RWPE1 (cell line): ENCODE measurements at places on chromosomes 3 and 15.

DNA sequence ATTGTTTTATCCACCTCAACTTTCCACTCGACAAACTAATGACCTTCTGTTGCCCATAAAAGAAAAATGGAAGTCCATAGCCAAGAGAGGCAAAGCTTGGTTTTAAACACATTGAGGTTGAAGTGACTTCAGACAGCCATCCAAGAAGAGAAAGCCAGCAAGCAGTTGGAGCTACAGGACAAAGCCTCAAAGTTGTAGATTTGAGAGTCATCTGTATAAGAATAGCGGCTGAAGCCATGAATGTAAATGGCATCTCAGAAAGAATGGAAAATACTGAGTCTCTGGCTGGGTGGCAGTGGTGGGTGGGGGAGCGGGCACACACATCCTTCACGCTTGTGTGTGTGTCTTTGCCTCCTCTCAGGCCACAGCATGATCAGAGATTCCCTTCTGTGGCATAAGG lies 124.1 kb upstream of the CHRM5 start:
- DNase-seq = no peak

- DNase-seq = peak; percentile 38
Measured at GRCh38 chr3:117734496-117734895, 1024.9 kb downstream of the TUSC7 start.

DNA sequence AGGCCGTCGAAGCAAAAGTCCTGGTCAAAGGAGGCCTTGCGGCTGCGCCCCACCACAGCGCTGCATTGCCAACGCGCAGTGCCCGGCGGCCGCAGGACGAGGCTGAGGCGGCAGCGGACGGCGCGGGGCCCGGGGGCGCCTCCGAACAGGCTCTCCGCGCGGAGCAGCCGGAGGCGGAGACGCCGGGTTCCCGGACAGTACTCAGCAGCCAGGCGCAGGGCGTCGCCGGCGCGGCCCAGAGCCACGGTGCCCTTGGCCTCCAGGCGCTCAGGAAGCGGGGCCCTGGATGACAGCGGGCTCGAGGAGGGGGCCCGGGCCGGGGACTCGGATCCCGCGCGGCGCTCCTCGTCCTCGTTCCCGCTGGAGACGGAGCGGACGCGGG lies 1.1 kb downstream of the C2CD4B start:
- DNase-seq = no peak

DNA sequence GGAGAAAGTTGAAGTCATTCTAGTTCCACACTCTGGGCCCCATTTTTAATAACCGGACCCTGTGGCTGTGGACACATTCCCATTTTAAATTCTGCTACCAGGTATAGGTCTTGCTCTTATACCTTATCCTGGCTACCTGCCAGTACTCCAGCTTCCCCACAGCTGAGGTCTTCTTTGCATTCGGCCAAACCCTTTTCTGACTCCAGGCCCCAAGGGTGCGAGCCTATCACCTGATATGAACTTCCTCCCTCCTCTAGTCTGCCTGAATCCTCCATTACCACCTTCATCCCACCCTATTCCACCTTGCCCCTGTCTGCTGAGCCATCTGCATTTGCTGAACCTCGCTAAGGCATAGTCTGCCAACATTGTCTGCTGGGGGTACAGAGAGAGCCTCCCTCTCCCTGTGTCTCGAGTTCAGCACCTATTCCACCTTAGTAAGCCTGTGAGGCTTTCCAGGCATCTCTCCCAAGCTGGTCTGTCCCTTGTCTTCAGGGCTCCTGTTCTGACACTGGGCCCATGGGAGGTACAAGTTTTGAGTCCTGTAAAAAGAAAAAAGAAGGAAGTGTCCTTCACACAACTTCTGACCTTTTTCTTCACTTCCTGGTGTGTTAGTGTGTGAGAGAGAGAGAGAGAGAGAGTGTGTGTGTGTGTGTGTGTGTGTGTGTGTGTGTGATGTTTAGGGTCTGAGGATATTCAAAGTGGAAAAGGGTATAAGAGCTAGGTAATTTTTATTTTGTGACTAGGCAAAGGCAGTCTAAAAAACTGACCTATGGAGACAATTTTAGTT lies 27.0 kb downstream of the PDE8A start:
- no peak for DNase-seq

DNA sequence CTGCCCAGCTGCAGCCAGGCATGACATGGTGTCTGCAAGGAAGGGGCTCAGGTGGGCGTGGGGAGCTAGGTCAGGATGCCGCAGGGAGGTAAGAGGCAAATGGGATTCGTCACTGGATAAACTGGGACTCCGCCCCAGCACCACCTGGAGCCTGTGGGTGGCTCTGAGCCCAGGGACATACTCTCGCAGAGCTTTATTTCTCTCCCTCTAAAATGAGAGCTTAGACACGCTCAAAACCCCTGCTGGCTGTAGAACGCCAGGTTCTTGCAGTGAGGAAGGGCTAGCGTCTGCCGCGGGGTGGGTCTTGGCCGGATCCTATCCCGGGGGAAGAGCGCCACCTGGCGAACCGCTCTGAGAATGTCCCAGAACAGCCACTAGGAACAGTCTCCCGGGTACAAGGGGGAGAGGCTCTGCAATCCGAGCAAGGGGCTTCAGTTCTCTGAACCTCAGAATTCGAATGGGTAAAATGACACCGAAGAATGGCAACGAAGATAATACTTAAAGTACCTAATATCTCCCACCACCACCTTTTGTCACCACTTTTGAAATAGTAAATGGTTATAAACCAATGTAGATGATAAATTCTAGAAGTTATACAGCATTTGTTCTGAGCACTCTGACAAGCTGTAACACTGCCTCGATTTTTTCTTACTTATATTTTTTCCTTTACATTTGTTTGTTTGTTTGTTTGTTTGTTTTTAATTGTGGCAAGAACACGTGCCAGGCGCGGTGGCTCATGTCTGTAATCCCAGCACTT lies 53.2 kb upstream of the SRGAP3 start:
- DNase-seq = peak; percentile 78

GRCh38 chr15:57296473-57297162 lies 79.7 kb upstream of the CGNL1 start:
- DNase-seq = no peak

DNA sequence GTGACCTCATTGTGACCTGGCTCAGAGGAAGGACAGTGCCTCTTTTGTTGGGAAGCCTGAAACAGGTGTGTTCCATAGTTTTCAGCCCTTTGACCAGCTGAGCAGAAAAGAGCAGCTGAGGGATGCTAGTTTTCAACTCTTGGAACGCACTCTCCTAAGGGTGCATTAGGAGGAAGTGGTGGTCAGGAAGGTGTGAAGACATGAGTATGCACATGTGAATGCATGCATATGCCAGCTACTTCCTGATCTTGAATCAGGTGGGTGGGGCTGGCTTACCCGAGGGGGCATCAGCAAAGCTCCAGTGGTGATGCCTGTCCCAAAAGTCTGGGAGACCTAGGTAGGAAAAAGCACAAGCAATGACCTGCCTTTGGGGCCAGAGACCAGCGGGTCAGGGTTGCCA lies 23.3 kb upstream of the CEMIP start:
- DNase-seq = no peak

DNA sequence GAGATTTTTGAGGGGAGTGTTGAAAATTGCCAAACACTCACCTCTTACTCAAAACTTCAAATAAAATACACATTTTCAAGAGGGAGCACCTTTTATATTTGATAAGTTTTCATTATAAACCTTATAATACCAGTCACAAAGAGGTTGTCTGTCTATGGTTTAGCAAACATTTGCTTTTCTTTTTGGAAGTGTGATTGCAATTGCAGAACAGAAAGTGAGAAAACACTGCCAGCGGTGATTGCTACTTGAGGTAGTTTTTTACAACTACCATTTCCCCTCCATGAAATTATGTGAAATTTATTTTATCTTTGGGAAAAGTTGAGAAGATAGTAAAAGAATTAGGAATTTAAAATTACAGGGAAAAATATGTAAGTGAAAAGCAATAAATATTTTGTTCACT lies 20.1 kb downstream of the DIPK2A start:
- no peak for DNase-seq
